ENCODE measurements at places on chromosomes 16 and 17. TPM values are rescaled to one million over a fixed set of nuclear protein-coding genes. Genes with fewer than 3 reads are reported as not detected.

The BCL6B gene
- 0.24 TPM for total RNA-seq

The FOXC2 gene
- total RNA-seq: 0.32 TPM

The MYH13 gene
- total RNA-seq: not detected

The CFAP119 gene
- total RNA-seq: 3.0 TPM

The ZNF624 gene
- total RNA-seq: 4.8 TPM

The MT4 gene
- not detected for total RNA-seq

Measured in epithelial cell of alveolus of lung (primary cell).